ENCODE measurements at places on chromosomes 11 and 22. TPM values are rescaled to one million over a fixed set of nuclear protein-coding genes. Genes with fewer than 3 reads are reported as not detected.
A peak's percentile ranks its signal among the peaks of the same experiment; 100 is the strongest.

Gene ARHGAP8
- 45.2 TPM for total RNA-seq

Gene MIOX
- total RNA-seq, result not detected

Gene MMP12
- total RNA-seq, result not detected

Gene UPB1
- not detected for total RNA-seq

DNA sequence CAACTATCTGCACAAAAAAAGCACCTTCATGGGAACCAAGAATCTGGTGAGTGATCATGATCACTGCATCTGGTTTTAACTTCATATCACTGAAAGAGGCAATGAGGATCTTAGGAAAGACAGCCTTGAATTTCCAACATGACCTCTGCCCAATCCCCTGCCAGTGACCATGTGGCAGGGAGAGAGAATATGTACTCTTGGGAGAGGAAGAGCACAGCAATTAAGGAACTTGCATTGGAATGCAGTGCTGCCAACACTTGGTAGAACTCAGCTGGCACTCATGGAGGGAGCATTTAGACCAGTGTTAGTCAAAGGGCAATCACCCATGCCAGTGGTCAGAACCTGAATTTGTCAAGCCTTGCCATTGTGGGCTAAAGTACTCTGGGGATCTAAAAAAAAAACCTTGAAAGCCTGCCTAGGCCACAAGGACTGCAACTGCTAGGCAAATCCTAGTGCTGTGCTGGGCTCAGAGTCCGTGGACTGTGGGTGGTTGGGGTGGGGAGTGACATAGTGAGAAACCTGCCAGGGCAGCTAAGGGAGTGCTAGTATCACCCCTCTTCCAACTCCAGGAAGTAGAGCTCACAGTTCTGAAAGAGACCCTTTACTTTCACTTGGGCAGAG is 23.1 kb downstream of the JRKL start:
- no peak for DNase-seq

DNA sequence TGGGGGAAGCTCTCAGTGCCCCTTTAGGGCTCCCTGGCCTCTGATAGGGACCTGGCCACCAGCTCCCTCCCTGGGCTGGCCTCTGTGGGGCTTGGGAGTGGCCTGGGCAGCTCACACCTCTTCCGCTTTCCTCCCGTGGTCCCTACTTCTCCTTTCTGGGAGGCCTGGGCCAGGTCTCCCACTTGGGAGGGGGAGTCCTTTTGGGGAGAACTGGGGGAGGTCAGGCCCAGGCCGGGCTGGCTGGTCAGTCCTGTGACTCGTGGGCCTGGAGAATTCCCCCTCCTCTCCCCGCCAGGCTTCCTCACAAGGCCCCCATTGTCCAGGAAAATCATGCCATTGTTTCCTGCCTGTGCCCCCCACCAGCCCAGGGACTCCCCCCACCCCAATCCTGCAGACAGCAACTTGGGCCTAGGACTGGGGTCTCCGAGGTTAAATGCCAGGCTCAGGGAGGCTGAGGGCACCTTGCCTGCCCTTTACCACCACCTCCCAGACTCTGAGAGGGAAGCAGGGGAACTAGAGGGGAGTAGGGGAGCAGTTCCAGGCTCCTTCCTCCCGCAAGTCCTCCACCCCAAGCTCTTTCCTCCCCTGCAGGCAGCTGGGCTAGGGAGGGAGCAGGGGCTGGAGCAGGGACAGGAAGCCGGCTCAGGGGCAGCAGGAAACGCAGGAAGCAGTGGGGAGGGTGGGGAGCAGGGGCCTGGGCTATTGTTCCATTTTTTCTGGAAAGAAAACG is 2.8 kb downstream of the MAP3K11 start:
- DNase-seq, result no peak

DNA sequence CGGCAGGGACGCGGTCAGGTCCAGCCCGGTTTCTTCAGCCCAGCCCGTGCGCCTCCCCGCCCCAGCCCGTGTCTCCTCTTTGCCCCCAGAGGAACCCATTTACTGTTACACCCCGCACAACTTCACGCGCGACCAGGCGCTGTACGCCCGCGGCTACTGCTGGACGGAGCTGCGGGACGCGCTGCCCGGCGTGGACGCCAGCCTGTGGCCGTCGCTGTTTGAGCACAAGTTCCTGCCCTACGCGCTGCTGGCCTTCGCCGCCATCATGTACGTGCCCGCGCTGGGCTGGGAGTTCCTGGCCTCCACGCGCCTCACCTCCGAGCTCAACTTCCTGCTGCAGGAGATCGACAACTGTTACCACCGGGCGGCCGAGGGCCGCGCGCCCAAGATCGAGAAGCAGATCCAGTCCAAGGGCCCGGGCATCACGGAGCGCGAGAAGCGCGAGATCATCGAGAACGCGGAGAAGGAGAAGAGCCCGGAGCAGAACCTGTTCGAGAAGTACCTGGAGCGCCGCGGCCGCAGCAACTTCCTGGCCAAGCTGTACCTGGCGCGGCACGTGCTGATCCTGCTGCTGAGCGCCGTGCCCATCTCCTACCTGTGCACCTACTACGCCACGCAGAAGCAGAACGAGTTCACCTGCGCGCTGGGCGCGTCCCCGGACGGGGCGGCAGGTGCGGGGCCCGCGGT is 6.5 kb downstream of the PANX2 start:
- no peak for DNase-seq

DNA sequence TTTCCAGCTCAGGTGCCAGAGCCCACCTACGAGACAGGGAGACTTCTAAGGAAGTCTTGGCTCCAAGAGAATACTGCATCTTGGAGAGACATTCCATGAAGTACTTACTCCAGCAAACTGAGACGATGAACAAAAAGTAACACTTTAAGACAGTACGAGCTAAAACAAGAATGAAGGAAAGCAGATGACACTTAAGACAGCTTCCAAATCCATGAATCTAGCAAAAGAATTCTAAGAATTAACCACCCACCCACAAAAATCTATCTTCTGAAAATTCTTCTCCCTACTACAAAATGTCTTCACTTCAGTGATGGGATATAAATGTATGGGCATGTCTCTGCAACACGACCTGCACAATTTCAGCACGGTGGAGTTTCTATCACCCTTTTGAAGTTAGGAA is 132.9 kb downstream of the C11orf58 start:
- no peak for DNase-seq

- no peak for DNase-seq
These were observed 164.2 kb downstream of the NTM start for GRCh38 chr11:131534611-131535010.

GRCh38 chr22:45098056-45098455 is 65.7 kb upstream of the NUP50 start:
- no peak for DNase-seq

GRCh38 chr22:30903876-30904460 is 64.6 kb downstream of the MORC2 start:
- DNase-seq, result no peak

DNA sequence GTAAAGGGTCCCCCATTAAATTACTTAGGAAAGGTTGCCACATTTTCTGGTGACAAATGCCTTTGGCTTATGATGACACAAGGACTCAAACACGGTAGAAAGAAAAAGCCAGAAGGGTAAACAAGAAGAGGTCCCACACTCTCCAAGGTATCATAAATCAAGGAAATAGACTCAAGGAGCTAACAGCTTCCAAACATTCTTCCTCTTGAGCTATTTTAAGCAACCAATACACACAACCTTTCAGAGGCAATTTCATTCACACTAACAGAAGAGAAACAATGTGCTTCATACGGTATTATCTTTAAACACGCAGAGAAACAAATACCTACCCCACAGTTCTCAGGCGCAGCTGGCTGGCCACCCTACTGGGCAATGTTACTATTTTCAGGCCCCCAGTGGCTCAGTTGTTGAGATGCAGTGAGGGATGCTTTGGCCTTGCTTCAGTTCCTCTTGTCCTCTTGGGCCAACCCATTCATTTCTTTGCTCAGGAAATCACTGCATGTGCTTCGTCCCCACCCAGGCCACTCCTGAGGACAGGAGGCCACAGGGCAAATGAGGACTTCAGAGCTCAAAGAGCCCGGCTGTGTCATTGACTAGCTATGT is 15.8 kb downstream of the ABTB2 start:
- DNase-seq, result peak; percentile 74

GRCh38 chr22:32920032-32920628 is 118.6 kb downstream of the TIMP3 start:
- no peak for DNase-seq

DNA sequence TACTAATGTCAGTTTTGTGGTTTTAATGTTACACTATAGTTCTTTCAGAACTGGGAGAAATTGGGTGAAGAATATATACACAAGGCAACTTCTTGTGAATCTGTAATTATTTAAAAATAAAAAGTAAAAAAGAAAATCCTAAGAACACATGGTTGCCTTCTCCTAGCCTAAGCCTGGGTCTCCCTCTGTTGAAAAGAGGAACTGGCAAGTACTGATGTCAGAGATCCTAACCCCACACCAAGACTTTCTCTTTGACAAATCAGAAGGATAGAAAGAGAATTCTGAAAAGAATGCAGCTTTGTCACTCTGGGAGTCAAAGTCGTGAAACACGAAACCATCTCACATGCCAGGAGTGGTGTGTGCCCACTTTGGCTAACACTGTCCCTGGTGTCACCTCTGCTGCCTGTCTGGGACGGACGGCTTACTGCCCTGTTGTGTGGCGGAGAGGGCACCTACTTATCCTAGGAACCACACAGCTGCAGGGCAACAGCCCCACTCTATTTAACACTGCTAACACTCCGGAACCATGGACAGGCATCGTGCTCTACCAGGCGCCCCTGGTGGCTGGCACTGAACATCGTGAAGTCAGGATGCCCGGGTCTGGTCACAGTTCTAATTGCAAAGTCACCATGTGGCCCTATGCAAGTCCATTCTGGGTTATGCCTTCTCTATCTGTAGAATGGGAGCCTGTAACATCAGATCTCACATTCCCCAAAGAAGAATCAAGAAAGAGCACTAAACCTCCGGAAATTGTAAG is 108.7 kb upstream of the CD82 start:
- peak; percentile 64 for DNase-seq
